ENCODE measurements at places on chromosomes 5 and 9. TPM values are rescaled to one million over a fixed set of nuclear protein-coding genes. Genes with fewer than 3 reads are reported as not detected.

Gene EQTN
- not detected for total RNA-seq

GRCh38 chr5:128538000-128538249, at the start of gene FBN2:
Gene FBN2 (minus strand): TSS chr5:128538245. CDS start chr5:128537603, 642 bp downstream.
- no peak for DNase-seq

- no peak for DNase-seq
Observed at GRCh38 chr5:3564116-3564515, 31.5 kb upstream of the IRX1 start.

- no peak for DNase-seq
Observed at GRCh38 chr5:145830594-145830993, 4.5 kb downstream of the PRELID2 start.

- no peak for DNase-seq
Observed at GRCh38 chr9:70442328-70442848, 27.9 kb upstream of the KLF9 start.

- DNase-seq = no peak
Observed at GRCh38 chr9:21681641-21682040, 120.8 kb upstream of the MTAP start.

- no peak for DNase-seq
Observed at GRCh38 chr9:134752471-134753168, 111.0 kb downstream of the COL5A1 start.

Gene ANXA2R
- 0.82 TPM for total RNA-seq

Gene RCL1
- total RNA-seq = 4.9 TPM

- DNase-seq = peak; percentile 84
Observed at GRCh38 chr9:35489313-35490154, at the start of gene RUSC2. Gene RUSC2 (plus strand): TSS chr9:35490111. CDS start chr9:35546522, 56,411 bp downstream.

Gene ELAVL2
- total RNA-seq = 0.08 TPM

GRCh38 chr5:112869948-112870347, 8.9 kb downstream of the SRP19 start:
- DNase-seq = no peak

GRCh38 chr9:129280623-129281271, 102.7 kb upstream of the IER5L start:
- DNase-seq = no peak

GRCh38 chr9:93954434-93955061, 607 bp downstream of the BARX1 start:
- DNase-seq = no peak

Gene SOHLH1
- not detected for total RNA-seq

DNA sequence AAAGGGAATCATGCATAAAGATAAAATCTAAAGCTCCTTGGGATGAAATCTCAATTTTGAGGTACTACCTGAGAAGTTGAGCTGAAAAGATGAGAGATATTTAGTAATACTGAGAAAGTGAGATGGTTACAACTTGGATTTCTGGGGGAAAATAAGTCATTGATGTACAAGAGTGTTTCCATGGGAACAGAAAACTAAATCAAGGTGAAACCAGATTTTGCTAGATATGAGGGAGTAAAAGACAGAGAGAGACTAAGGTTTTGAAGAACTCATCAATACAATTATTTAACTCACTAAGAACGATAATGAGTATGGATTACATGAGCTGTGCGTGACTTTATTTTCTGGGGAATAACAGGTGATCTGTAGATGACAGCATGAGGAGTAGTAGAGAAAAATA, 10.2 kb upstream of the ST8SIA4 start:
- DNase-seq = no peak

- DNase-seq = no peak
Observed at GRCh38 chr5:29516224-29516623, 1677.3 kb upstream of the CDH6 start.

Gene SPATA31D1
- total RNA-seq = not detected

GRCh38 chr9:100580257-100580656, 2.4 kb downstream of the CAVIN4 start:
- peak; percentile 51 for DNase-seq

- peak; percentile 29 for DNase-seq
Observed at GRCh38 chr9:6805532-6805931, 47.8 kb downstream of the KDM4C start.

GRCh38 chr5:173301695-173302545, 26.3 kb downstream of the STC2 start:
- DNase-seq = no peak

- no peak for DNase-seq
Observed at GRCh38 chr9:89952401-89952800, 347.6 kb downstream of the GADD45G start.

Gene MSMP
- total RNA-seq = not detected

DNA sequence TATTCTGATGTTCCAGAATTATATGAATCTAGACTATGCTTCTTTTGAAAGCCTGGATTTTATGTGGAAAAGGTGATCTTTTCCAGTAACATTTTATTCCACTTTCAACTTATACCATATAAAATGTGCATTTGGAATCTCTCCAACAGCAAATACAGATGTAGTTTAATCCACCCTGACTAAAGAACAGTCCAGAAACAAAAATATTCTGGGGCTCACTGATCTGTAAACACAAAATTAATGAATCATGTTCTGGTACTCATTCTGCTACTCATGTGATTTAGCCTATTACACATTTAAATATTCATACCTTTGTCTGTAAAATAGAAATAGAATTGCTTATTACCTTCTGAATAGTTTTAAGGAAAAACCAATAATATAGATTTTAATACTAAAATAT, 125.8 kb downstream of the ARRDC3 start:
- no peak for DNase-seq

- DNase-seq = no peak
Observed at GRCh38 chr5:32346869-32347268, 34.1 kb upstream of the MTMR12 start.

Gene WDR38
- not detected for total RNA-seq

- DNase-seq = no peak
Observed at GRCh38 chr5:133840168-133840567, 128.3 kb downstream of the C5orf15 start.

Gene PRXL2C
- total RNA-seq = 26.8 TPM

DNA sequence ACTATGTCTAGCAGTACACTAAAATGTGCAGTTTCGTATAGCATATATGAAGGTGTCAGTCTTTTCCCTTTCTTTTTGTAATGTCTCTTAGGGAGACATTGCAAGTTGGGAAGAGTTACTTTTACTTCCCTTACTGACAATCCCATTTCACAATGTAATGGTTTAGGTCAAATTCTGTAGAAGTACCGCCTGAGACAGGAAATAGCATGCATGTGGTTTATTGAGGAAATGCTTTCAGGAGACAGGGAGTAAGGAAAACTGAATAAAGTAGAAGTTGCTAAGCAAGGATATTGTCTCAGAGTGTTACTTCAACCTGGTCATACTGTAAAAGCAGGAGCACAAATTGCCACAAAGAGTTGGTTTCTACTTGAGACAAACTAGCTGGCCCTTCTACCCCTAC, 32.1 kb upstream of the MSANTD3 start:
- no peak for DNase-seq

GRCh38 chr5:524973-525761, 918 bp upstream of the SLC9A3 start:
- DNase-seq = no peak

GRCh38 chr5:94080390-94080789, 339.0 kb upstream of the POU5F2 start:
- DNase-seq = no peak

- DNase-seq = no peak
Observed at GRCh38 chr5:61783481-61783880, 451.4 kb downstream of the ZSWIM6 start.

Gene CKMT2
- total RNA-seq = 1,824 TPM

Gene PCSK1
- 0.38 TPM for total RNA-seq

Gene HK3
- total RNA-seq = 3.5 TPM

Gene FOXD4L6
- total RNA-seq = not detected

GRCh38 chr5:146761811-146762210, 116.7 kb downstream of the PPP2R2B start:
- no peak for DNase-seq

GRCh38 chr9:7785813-7786212, 13.8 kb downstream of the DMAC1 start:
- DNase-seq = no peak

GRCh38 chr5:96288845-96289185, 144.2 kb downstream of the PCSK1 start:
- DNase-seq = no peak

DNA sequence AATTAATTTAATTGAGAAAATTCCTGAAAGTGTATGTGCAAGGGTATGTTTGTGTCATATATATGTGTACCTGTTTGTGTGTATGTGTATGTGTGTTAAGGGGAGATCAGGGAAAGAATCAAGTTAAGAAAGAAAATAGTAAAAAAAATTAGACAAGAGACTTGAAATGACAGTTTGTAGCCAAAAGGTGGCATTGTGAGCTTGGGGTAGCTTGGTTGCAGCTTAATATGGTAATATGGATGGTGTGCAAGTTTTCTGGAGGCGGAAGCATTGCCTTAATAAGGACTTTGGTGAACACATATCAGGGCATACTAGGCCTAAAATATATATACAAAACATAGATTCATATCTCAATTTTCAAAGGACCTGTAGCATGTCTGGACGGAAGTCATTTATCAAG, 129.9 kb downstream of the INSYN2B start:
- DNase-seq = no peak

DNA sequence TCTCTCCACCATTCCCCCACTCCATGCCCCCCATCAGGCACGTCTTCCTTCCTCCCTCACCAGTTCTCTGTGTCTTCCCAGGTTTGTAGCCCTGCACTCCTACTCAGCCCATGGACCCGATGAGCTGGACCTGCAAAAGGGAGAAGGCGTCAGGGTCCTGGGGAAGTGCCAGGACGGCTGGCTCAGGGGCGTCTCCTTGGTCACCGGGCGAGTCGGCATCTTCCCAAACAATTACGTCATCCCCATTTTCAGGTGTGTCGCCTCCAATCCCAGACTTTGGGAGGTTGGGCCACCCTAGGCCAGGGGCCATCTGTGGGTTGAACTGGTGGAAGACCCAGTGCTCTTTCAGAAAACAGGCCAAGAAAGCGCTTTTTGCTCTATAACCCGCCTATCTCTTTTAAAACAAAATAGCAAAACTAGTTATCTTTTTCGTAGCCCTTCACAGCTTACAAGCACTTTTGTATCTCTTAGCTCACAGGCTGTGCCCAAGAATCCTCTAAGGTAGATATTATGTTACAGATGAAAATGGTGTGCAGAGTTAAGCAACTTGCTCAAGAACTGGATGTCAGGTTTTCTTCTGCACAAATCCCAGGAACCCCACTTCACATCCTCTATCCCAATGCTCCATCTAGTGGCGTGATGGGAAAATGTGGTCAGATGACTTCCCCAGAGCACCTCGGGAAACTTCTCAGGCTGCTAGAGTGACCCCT, 56.2 kb downstream of the PLAC8L1 start:
- DNase-seq = no peak

- no peak for DNase-seq
Observed at GRCh38 chr5:131328536-131329285, 64.9 kb downstream of the CDC42SE2 start.

All from left ventricle myocardium inferior (tissue), 1 donor.